ENCODE measurements at places on chromosomes 7 and 10. TPM values are rescaled to one million over a fixed set of nuclear protein-coding genes. Genes with fewer than 3 reads are reported as not detected.

DNA sequence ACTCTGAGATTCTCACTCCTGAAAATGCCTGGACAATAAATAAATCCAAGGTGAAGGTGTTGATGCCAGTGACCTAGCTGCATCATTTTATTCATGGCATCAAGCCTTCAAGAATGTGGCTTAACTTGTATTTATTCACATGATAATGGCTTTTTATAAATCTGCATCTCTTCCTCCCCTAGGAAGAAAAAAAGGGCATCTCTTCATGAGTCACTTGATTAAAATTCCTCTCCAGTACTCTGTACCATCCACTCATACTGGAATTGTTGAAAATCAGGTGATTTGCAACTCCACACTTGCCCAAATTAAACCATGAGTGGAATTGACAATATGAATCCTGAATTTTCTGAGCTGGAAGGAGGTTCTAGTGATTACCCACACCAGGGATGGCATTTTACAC lies 30.2 kb downstream of the PTPRE start:
- no peak for DNase-seq

DNA sequence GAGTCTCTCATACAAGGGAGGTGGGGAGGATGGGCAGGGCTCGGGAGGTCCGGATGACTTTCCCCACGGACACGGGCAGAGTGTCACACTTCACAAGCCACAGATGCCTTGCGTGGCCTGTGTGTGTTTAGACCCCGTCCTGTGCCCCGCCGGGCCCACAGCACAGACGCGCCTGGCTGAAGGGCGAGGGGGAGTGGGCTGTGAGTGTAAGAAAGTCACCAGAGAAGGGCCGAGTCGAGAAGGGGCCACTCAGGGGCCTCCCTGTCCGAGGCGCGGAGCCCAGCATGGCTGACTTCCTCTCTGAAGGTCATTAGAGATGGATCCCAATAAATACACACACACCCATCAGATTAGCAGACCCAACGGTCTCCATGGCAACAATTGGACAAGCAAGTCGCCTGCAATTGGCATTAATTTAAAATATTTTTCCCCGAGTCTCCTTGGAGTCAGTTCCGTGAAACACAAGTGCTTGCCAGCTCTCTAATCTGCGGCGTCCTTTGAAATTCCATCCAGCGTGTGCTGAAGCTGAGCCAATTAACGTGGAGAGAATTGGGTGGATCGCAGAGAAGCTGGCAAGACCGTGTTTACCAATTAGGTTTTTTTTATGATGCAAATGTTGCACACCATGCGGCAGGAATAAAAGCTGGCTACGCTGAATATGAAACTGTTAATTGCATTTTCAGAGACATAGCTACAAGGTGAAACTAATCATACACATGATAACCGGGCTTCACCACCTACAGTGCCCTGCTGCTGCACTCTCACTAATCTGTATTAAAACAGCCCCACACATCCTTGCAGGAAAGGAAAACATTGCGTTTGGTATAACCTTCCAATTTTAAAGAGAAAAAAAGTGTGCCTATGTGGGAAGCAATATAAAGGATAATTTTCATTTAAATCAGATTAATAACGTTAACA lies 571.2 kb downstream of the PTPRN2 start:
- peak; percentile 28 for DNase-seq

GRCh38 chr7:130481898-130482297 lies 10.0 kb upstream of the MEST start:
- DNase-seq, result no peak

The TMEM270 gene
- total RNA-seq, result 37.3 TPM

The GPR26 gene
- total RNA-seq, result 0.37 TPM

Data from testis (tissue), 5 donors.